Activated T-helper 1 cell treated with Interleukin-2 at 50 U/mL for 16 hours (primary cell): ENCODE measurements at places on chromosomes 5 and 9.

DNA sequence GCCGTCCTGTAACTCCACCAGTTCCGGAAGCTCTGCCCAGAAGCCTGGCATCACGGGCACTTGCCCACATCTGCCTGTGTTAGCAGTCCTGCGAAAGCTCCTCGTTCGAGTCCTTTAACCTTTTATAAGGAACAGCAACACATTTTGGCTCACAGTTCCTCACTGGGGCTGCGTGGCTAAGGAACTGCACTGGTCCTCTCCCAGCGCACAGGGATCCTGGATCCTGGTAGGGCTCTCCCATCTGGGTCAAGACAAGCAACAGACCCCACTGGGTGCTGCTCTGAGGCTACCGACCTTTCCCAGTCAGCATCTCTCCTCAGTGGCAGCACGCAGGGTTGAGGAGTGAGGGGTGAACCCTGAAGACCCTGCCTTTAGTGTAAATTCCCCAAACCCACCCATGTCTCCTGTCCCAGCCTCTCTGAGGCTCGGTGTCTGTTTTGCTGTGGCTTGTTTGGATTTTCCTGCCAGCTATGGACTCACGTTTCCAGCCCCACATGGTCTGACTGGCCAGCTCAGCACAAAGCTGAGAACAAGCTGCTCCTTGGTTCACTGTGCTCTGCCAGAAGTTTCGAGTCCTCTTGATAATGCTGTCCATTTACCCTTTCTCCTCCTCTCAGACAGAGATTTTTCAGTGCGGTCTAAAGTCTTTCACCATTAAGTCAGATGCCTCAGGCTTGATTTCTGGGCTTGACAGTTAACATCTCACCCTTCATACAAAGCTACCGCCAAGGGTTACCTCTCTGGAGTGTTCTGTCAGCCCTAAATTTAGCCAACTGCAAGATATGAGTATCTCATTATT, 80.0 kb downstream of the AK8 start:
- DNase-seq = no peak

- no peak for DNase-seq
Observed at GRCh38 chr5:78746021-78746770, 97.6 kb upstream of the LHFPL2 start.

GRCh38 chr5:10914741-10915480, 153.9 kb upstream of the DAP start:
- no peak for DNase-seq

DNA sequence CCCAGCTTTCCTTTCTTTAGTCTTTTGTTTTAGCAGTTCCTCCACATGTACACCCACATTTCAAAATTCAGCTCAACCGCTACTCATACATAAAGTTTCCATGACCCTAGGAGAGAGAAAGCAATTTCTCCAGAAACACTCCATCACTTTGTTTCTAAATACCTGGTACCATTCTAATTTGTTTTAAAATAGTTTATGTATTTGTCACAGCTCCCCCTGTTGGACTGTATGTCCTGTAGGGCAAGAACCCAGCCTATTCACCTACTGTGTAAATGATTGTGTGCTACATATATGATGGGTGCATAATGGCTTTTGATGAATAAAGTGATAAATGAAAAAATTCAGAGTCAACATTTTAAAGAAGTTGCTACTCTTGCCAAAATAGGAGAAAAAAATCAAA, 139.1 kb downstream of the COX7C start:
- DNase-seq = no peak

GRCh38 chr5:78808380-78808779, 159.8 kb upstream of the LHFPL2 start:
- DNase-seq = no peak

- no peak for DNase-seq
Observed at GRCh38 chr5:122870219-122870856, 24.9 kb downstream of the SNX24 start.

- DNase-seq = no peak
Observed at GRCh38 chr9:127816362-127816725, 13.7 kb downstream of the FPGS start.

- DNase-seq = no peak
Observed at GRCh38 chr9:38651400-38652042, 31.1 kb upstream of the ANKRD18A start.

DNA sequence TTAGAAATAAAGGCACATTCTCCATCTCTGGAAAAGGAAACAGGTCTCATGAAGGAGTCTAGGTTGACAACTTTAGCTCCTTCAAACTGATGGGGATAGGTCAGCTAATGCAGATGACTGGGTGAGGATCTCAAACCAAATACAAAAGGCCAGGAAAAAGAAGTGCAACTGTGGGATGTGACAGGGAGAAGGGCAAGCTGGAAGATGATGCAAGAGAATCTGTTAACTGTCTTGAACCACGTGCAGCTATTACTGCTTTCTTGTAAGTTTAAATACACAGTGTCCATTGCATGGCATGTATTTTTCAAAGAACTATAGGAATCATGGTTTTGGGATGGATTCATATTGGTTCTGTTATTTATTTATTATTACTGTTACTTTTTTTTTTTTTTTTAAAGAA, 331.8 kb downstream of the NDUFS4 start:
- no peak for DNase-seq
